ENCODE measurements at places on chromosomes 6 and 20.

GRCh38 chr6:170554796-170555137 lies 598 bp downstream of the TBP start:
- no peak overlapping the region for H3K4me3 ChIP-seq
- no peak overlapping the region for H3K27ac ChIP-seq
- H3K4me1 ChIP-seq, result peaks cover 42% of the 10 kb centered on the region
- no peaks in the 10 kb centered on the region for H3K36me3 ChIP-seq
- H3K27me3 ChIP-seq, result no peaks in the 10 kb centered on the region

DNA sequence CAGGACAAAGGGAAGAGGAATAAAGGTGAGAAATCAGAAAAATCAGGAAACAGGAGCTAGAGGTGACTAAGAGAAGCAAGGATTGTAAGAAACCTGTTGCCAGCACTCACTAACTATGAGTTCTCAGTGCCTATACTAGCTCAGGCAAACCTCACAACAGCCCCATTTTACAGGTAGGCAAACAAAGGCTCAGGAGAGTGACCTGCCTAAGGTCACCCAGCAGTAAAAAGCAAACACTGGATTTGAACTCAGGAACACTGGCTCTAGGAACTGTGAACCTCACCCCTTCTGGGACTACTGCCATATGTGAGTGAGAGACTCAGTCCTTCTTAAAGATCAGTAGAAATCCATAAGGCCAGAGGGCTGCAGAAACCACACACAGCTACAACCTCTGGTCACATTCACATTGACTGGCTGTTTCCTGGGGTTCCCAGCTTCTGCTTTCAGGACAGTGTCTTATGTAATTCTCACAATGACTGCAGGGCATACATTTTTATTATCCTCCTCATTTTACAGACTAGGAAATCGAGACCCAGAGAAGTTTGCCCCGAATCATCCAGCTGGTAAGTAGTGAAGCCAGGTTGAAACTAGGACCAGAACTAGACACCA lies 80.7 kb upstream of the MAFB start:
- no peaks in the 10 kb centered on the region for H3K36me3 ChIP-seq
- H3K27ac ChIP-seq, result no peak overlapping the region
- DNase-seq, result no peak
- H3K27me3 ChIP-seq, result peaks cover 23% of the 10 kb centered on the region
- H3K4me1 ChIP-seq, result no peaks in the 10 kb centered on the region
- H3K4me3 ChIP-seq, result no peak overlapping the region

DNA sequence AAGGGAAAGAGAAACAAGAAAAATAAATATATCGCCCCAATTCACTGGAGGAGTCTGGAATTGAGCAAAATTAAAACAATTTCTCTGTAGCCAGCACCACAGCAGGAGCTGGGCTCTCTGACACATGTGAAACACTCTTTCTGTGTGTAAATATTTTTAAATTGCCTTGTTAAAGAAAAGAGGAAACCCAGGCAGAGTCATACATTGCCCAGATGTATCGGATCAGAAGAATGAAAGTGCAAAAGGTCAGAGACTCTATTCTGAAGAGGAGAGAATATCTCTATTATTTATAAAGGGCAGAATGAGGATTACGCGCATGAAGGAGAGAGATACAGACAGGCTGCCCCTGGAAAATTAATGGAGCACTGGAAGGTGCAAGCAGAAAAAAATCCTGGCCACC lies 127.0 kb upstream of the MAN1A1 start:
- no peaks in the 10 kb centered on the region for H3K4me1 ChIP-seq
- no peak for DNase-seq
- H3K27me3 ChIP-seq, result no peaks in the 10 kb centered on the region
- H3K36me3 ChIP-seq, result peaks cover 8% of the 10 kb centered on the region
- H3K27ac ChIP-seq, result no peak overlapping the region

DNA sequence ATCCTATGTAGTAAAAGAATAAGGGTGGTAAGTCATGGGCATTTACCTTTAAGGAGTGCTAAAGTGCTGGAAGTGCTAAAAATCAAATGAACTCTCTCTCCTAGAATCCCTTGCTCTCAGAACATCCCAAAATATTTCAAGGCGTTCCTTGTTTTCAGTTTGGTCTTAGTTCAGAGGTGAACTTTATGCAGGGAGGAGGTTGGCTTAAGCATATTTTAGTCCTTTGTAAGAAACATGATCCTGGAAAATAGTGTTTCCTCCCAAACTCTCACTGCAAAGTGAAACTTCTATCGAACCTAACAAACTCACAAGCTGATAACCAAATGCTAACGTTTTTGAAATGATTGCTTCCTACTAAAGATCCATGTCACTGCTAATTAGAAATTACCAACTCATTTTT lies 231.4 kb downstream of the FOXC1 start:
- H3K36me3 ChIP-seq, result no peaks in the 10 kb centered on the region
- H3K4me3 ChIP-seq, result no peak overlapping the region
- DNase-seq, result no peak
- H3K27me3 ChIP-seq, result no peaks in the 10 kb centered on the region
- no peak overlapping the region for H3K27ac ChIP-seq

DNA sequence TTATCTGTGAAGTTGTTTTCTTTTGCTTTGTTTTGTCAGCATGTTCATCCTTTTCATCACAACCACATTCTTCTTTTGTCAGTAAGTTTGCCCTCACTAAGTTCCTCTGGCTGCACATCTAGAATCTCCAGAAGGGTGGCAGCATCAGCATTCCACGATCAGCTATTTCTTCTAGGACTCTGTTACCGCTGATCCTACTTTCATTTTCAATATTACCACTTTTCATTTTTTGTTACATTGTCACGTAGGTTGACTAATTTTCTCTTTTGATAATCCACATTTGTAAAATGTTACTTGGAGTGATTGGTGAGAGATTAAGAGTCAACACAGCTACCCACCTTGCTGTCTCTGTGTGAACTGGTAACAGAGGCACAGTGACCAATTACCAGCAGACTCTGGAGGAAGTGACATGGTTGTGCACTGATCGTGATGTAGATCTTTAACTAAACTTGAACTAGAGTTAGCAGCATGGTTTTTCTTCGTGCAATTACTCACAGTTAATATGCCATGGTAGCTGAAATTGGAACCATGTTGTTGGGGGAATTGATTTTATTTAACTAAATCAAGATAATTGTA lies 307.9 kb upstream of the SLC35B3 start:
- H3K4me1 ChIP-seq, result peaks cover 10% of the 10 kb centered on the region
- no peaks in the 10 kb centered on the region for H3K27me3 ChIP-seq
- H3K36me3 ChIP-seq, result no peaks in the 10 kb centered on the region
- H3K27ac ChIP-seq, result no peak overlapping the region
- DNase-seq, result peak; percentile 1
- peak overlapping the region; percentile 78 for H3K4me3 ChIP-seq

DNA sequence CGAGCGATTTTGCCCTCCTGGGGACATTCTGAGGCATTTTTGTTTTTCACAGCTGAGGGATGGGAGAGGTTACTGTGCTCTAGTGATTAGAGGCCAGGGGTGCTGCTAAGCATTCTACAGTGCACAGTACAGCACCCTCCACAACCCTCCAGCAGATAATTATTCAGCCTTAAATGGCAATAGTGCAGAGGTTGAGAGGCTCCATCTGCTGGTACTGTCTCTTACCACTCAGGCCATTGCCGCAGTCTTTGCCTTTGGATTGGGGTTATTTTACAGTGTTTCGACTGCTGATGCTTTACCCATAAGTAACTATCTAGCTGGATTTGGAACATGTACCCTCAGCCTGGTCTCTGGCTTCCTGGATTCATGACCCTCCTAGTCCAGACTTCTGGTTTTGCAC lies 705.3 kb downstream of the KIF16B start:
- no peak for DNase-seq
- no peaks in the 10 kb centered on the region for H3K27me3 ChIP-seq
- H3K4me1 ChIP-seq, result no peaks in the 10 kb centered on the region
- H3K27ac ChIP-seq, result no peak overlapping the region

- no peak overlapping the region for H3K4me3 ChIP-seq
- H3K27me3 ChIP-seq, result peaks cover 8% of the 10 kb centered on the region
- no peak overlapping the region for H3K27ac ChIP-seq
- DNase-seq, result no peak
- peaks cover 4% of the 10 kb centered on the region for H3K4me1 ChIP-seq
- peaks cover 1% of the 10 kb centered on the region for H3K36me3 ChIP-seq
These were observed 467 bp downstream of the TREML4 start for GRCh38 chr6:41228616-41229015.

- no peaks in the 10 kb centered on the region for H3K4me1 ChIP-seq
- H3K27ac ChIP-seq, result no peak overlapping the region
- no peak for DNase-seq
- H3K36me3 ChIP-seq, result no peaks in the 10 kb centered on the region
These were observed 114.3 kb upstream of the JAG1 start for GRCh38 chr20:10788055-10788454.

DNA sequence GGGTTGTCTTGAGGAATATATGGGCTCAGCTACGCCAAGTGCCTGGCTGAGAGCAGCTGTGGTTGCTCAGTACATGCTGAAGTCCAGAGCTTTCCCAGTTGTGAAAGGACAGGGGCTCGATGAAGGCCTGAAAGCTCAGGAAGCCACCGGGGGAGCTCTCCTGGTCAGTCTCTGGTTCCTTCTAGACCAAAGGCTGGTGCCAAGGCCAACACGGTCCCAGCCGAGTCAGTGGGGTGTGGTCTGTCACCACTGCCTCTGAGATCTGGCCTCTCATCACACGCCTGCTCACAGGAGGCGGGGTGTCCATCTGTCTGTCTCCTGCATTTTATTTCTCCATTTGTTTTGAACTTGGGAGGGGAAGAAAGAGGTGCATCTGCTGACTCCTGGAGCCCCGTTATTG lies 4.9 kb upstream of the FAM83C start:
- H3K36me3 ChIP-seq, result no peaks in the 10 kb centered on the region
- H3K27me3 ChIP-seq, result no peaks in the 10 kb centered on the region
- no peak overlapping the region for H3K27ac ChIP-seq
- no peak for DNase-seq
- no peak overlapping the region for H3K4me3 ChIP-seq
- H3K4me1 ChIP-seq, result peaks cover 2% of the 10 kb centered on the region

DNA sequence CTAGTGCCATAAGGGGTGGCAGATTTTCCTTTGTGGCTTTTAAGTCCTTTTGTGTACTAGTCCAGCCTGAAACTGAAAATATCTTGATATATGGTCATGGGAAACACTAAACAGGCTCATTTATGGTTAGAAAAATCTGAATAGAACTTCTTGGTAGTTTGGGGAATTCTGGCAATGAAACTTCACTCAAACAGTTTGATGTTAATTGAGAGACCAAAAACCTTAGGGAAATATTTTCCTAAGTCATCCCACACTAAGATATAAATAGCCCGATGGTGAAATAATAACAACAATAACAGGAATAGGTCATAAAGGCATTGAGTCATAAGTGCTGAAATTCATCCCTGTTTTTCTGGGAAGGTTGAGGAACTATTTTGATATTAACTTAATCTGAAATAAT lies 146.2 kb upstream of the SMLR1 start:
- H3K27ac ChIP-seq, result no peak overlapping the region
- H3K4me1 ChIP-seq, result peaks cover 2% of the 10 kb centered on the region
- H3K27me3 ChIP-seq, result no peaks in the 10 kb centered on the region
- DNase-seq, result no peak

DNA sequence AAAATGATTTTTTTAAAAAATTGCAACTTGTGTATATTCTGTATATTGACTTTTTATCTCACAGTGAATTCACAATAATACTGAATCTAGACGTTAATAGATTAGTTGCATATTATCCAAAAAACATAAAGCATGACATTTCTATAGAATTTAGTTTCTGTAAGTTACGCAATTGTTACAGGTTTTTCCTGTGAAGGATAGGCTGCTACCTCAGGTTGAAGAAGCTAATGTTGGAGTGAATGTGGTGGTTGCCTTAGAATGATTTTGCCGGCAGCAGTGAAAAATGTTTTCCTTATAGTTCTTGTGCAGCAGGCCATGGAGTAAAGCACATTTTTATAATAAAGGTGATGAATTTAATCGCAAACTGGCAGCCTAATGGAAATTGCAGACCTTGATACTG lies 20.5 kb downstream of the QKI start:
- H3K27ac ChIP-seq, result no peak overlapping the region
- peaks cover 51% of the 10 kb centered on the region for H3K4me1 ChIP-seq
- H3K36me3 ChIP-seq, result no peaks in the 10 kb centered on the region
- H3K27me3 ChIP-seq, result no peaks in the 10 kb centered on the region

- H3K4me3 ChIP-seq, result no peak overlapping the region
- peaks cover 22% of the 10 kb centered on the region for H3K36me3 ChIP-seq
- peaks cover 27% of the 10 kb centered on the region for H3K4me1 ChIP-seq
- H3K27ac ChIP-seq, result no peak overlapping the region
- no peak for DNase-seq
These were observed 26.7 kb downstream of the MDN1 start for GRCh38 chr6:89792881-89793280.

DNA sequence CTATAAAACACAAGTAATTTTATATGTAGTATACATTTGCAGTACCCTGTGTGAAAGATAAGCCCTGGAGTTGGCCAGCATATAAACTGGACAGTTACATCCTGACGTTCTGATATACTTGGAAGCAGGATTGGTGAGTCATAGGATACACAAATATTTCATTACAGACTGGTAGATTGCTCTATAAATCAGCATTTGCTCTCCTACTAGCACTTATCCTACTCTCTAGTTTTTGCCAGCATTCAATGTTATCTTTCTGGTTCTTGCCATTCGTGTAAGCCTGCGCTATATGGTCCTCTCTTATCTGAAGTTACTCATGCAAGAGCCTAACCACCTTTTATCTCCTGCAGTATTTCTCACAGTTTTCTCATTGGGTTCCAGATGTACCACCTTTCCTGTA lies 680.2 kb upstream of the MMS22L start:
- no peaks in the 10 kb centered on the region for H3K4me1 ChIP-seq
- H3K4me3 ChIP-seq, result no peak overlapping the region
- DNase-seq, result no peak

- H3K4me3 ChIP-seq, result no peak overlapping the region
- H3K4me1 ChIP-seq, result peaks cover 36% of the 10 kb centered on the region
- DNase-seq, result no peak
- peaks cover 61% of the 10 kb centered on the region for H3K36me3 ChIP-seq
- no peak overlapping the region for H3K27ac ChIP-seq
These were observed 52.4 kb upstream of the PLN start for GRCh38 chr6:118495485-118496280.

- DNase-seq, result no peak
- no peaks in the 10 kb centered on the region for H3K36me3 ChIP-seq
- H3K4me3 ChIP-seq, result no peak overlapping the region
- no peak overlapping the region for H3K27ac ChIP-seq
- no peaks in the 10 kb centered on the region for H3K4me1 ChIP-seq
These were observed 331.8 kb downstream of the RIMS1 start for GRCh38 chr6:72218125-72218524.

DNA sequence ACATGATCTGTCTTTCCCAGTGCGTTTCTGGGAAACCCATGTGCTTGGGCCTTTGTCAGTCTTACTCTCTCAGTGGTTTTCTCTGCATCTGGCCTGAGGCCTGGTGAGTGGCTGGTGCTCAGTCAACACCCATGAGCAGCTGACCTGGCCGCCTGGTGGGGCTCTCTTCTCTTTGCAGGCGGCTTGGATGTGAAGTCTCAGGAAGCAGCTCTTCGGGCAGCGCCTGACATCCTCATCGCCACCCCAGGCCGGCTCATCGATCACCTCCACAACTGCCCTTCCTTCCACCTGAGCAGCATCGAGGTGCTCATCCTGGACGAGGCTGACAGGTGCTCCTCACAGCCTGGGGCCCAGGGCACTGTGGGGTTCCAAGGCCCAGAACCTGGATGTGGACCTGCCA lies 10.8 kb downstream of the DDX27 start:
- H3K4me1 ChIP-seq, result peaks cover 8% of the 10 kb centered on the region
- H3K27me3 ChIP-seq, result no peaks in the 10 kb centered on the region
- no peak overlapping the region for H3K4me3 ChIP-seq
- no peak overlapping the region for H3K27ac ChIP-seq
- no peak for DNase-seq
